ENCODE measurements at places on chromosomes 5 and 9.

DNA sequence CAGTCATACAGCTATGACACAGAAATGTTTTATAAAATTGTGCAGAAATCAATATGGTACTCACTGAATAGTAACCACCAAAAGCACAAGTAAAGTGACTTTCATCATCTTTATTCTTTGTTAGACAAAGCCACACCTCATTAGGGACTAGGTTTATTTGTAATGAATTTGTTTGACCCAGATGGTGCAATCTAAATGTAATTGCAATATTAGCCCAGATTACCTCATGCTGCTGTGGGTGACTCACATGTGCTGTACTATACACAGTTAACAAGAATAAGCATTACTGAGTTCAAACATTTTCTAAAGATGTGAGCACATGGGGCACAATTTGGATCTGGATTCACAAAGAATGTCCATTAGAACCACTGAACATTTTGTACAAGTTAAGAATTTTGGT, 759.3 kb upstream of the TYRP1 start:
- DNase-seq: no peak

GRCh38 chr5:32542216-32543059, 42.9 kb upstream of the SUB1 start:
- no peak for DNase-seq

- no peak for DNase-seq
Observed at GRCh38 chr5:179495906-179496455, 54.4 kb upstream of the RUFY1 start.

GRCh38 chr5:142644127-142644526, 41.8 kb downstream of the FGF1 start:
- DNase-seq: no peak

- no peak for DNase-seq
Observed at GRCh38 chr9:22214021-22214420, 204.9 kb upstream of the CDKN2B start.

- no peak for DNase-seq
Observed at GRCh38 chr5:68730220-68730978, 363.4 kb upstream of the SLC30A5 start.
